Fibroblast of mammary gland (primary cell): ENCODE measurements at places on chromosomes 5 and 9.

DNA sequence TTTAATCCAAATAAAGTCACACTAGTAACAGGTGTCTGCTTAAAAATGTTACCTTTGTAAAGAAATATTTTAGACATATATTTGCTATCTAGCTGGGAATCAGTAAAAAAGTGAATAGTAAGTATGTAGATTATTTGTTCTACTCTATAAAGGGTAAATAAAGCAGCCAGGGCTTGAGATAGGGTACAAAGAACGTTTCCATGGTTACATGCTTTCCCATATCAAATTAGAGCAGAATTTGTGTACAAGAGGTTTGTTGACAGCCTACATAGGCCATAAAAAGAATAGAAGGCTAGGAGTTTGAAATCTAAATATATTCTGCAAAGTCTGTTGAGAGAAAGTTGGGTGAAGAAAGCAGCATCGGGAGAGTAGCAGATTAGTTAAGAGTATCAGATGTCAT is 160.9 kb upstream of the POU5F2 start:
- DNase-seq, result no peak

DNA sequence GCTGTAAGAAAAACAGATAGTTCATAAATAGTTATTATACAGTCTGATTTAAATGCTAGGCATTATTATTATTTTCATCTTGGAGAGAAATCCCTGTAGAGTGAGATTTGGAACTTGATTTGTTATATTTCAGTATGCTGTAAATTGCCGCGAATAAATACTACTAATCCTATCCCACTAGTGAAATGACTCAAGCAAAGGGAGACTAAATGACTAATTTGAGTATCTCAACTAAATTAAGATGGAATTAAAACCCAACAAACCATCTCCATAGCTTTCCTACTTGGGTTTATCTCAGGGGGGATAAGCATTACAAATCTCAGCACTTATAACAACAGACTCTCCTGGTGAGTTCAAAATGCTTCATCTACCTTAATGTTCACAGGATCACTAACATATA is 206.0 kb downstream of the MCTP1 start:
- DNase-seq, result no peak

- peak; percentile 84 for DNase-seq
Measured at GRCh38 chr9:71748280-71748743, 20.0 kb downstream of the CEMIP2 start.

DNA sequence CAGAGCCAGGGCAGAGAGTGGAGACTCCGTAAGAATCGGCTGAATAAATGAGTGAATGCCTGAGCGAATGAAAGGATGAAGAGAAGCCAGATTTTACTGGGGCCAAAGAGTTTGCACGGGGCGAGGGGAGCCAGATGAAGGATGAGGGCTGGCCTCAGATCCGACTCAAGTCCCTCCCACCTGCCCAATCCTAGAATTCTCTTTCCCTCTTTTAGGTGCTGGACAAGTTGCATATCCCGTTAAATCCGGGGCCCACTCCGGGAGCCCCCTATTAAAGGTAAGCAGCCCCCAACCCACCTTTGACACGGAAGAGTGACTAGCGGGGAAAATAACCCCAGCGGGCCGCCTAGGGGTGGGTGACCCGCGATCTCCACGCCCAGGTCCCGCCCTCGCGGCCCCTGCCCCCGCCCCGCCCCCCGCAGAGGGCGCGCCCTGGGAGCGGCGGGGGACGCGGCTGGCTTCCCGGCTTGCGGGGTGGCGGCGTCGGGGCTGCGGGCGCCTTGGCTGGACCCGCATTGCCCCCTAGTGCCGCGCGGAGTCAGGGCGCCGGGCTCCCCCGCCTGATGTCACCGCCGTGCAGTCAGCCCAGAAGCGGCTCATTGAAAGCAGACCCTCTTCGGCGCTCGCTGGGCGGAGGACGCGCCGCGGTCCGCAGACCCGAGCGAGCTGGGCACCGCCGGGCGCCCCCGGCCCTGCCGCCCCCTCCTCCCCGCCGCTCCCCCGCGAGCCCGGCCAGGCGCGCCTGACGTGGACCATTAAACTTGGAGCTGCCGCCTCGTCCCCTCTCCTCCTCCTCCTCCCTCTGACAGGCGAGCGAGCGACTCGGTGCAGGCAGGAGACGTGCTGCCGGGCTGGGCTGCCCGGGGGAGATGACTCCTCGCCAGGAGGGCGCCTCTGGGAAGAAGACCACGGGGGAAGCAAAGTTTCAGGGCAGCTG is at the start of gene ADRA1B:
Gene ADRA1B (plus strand): TSS at position 579 of the 937 bp plus-strand sequence. CDS start 424 bp downstream, outside the sequence.
- peak; percentile 50 for DNase-seq

GRCh38 chr5:179111267-179112207 is 51.4 kb downstream of the ZNF354C start:
- DNase-seq, result no peak

DNA sequence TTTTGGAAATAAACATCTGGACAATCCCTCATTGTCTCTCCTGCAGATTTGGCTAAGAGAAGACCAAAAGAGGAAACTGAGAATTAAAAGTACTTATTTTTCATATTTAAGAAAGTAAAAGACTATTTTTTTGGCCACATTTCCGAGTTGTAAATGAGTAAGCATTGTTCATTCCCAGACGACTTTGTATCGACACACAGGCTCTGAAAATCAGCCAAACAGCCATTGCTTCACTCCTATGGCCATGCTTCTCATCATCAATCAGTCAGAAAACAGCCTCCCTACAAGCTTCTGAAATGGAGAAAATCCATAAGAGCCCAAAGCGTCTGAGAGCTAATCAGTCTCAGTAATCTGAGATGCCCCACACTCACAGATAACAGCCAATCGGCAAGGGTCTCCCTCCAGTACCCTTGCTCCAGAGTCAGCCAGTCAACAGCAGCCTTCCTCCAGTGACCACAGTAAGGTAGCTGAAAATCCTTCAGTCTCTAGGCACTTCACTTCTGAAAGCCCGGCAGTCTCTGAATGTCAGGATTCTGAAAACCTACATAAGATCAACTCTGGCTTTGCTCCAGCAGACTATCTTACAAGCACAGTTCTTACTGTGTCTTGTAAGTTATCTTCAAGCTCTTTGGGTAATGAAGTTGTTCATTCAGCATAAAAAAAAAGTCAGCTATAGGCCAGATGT is 30.9 kb downstream of the CDO1 start:
- DNase-seq, result peak; percentile 55

- DNase-seq, result peak; percentile 89
Measured at GRCh38 chr9:129110740-129111527, at the start of the genes CRAT and PTPA. CRAT (minus strand) TSS chr9:129110793; CDS start chr9:129110509, 284 bp downstream. PTPA (plus strand) TSS chr9:129111415; CDS start chr9:129111601, 186 bp downstream.

GRCh38 chr5:169545762-169546161 is 37.8 kb upstream of the SPDL1 start:
- peak; percentile 70 for DNase-seq

DNA sequence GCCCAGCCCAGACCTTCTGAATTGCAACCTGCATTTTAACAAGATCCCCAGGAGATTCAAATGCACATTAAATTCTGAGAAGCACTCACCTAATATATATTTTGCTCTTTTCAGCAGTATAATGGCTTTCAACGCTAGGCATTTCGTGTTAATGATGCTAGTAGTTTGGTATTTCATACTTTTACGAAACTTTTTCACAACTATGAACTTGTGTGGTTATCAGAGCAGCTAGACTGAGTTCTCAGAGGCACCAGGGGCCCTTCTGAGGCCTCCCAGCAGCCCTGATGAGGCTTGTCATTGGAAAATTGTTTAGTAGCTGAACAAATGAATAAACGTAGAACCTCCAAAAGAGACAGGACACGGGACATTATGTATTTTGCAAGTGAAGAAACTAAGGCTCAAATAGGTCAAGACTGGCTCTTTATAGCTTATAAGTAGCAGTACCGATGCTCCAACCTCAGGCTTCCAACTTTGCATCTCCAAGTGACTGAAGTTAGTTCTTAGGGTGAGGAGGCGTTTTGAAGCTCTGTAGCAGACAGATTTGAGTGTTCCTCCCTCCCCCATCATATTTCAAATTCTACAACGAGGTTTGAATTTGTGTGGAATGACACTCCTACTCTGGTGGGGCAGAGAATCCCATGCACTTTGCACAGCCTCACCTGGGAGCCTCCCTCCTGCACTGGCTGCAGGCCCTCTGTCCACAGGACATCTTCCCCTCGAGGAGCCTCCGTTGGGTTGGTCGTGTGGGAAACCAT is 121.1 kb upstream of the SLC25A48 start:
- no peak for DNase-seq

GRCh38 chr5:1899201-1899600 is 16.5 kb upstream of the IRX4 start:
- DNase-seq, result no peak

DNA sequence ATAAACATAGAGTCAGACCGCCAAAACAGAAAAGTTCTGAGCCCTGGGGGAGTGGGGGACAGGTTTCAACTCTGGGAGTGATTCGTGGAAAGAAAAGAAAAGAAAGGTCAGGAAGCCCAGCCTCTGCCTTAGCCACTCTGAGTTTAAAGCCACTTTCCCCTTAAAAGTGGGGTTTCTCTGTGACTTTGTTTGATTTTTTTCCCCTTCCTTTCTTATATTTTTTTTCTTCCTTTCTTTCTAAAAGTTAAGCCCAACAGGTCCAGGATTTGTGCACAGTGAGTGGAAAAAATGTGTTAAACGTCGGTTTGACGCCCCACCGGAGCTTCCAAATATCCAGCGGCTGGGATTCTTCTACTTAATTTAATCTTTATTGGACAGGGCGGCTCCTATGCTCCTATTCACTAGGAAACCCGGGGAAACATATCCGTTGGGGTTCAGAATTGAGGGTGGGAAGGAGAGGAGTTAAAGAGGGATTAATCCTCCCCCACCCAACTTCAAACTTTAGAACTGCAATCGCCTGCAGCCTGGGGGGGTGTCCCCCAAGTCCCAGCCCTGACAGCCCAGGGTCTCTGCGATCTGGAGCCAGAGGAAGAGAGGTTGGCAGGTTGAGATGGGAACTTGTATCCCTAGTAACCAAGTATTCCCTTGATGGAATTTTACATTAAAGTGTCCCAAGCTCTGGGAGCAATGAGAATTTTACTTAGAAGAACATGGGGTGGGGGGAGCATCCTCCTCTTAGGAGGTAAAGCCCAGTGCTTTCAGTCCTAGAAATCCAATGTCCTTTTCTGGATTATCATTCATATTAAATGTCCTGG is 6.3 kb downstream of the NR2F1-AS1 start:
- DNase-seq, result no peak

- DNase-seq, result no peak
Measured at GRCh38 chr9:1913631-1914330, 101.4 kb upstream of the SMARCA2 start.

DNA sequence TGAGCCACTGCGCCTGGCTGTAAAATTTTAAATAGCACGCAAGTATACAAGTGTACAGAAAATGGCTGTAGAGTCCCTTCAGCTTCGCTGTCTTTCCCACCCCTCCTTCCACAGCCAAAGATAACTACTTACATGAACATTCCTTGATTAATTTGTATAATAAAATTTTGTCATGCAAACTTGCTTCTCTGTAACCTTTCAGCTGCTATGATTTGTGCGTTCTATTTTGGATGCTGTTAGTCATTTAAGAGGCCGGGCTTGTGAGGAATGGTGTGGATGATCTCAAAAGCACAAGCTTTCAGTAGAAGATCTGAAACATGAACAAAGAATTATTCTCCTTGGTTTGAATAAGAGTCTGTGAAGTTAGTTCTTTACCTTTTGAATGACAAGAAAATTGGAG is 115.0 kb upstream of the TLE1 start:
- peak; percentile 12 for DNase-seq

DNA sequence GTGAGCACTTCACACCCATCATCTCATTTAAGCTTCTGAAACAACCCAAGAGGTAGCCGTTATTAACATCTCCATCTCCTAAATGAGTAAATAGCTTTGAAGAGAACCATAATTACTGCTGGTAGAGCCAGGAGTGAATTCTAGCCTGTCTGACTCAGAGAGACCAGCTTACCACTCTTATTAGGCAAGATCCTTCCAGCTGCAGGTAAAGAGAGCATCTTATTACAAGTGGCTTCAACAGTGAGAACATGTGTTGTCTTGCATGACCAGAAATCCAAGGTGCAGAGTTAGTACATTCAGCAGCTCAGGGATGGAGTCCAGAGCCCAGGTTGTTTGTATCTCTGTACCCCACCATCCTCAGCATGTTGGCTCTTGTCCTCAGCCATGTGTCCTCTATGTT is 10.9 kb upstream of the AFAP1L1 start:
- no peak for DNase-seq

GRCh38 chr5:109876941-109877669 is 187.4 kb downstream of the MAN2A1 start:
- peak; percentile 92 for DNase-seq

DNA sequence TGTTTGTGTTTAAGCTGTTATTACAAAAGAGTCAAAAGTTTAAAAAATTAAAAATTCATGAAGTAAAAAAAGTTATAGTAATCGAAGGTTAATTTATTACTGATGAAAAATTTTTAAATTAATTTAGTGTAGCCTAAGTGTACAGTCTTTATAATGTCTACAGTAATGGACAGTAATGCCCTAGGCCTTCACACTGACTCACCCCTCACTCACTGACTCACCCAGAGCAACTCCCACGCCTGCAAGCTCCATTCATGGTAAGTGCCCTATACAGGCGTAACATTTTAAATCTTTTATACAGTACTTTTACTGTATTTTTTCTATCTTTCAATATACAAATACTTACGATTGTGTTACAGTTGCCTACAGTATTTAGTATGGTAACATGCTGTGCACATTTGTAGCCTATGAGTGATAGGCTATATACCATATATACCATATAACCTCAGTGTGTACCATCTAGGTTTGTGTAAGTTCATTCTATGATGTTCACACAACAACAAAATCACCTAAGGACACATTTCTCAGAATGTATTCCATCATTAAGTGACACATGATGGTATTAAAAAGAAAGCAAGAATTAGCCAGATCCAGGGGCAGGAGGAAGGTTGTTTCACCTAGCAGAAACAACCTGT is 40.1 kb downstream of the DCAF10 start:
- peak; percentile 82 for DNase-seq

- DNase-seq, result no peak
Measured at GRCh38 chr5:173857234-173857633, 30.9 kb upstream of the CPEB4 start.

- no peak for DNase-seq
Measured at GRCh38 chr5:149487672-149488071, 63.6 kb downstream of the CSNK1A1 start.

DNA sequence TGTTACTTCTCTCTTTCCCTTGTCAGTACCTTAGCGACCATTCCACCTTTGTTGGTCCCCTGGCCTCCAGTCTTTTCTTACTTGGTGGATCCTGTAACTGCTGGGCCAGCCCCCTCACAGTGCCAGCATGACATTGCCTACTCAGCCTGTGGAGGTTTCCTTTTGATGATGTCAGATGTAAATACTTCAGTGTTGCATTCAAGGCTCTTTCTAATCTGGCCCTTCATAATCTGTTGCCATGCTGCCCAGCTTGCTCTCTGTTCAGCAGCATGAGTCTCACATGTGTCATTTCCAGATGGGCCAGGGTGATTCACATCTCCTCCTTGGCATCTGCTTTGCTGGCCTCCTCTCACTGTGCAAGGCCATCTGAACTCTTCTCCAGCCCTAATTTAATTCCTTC is 57.1 kb downstream of the MAST4 start:
- DNase-seq, result peak; percentile 91

DNA sequence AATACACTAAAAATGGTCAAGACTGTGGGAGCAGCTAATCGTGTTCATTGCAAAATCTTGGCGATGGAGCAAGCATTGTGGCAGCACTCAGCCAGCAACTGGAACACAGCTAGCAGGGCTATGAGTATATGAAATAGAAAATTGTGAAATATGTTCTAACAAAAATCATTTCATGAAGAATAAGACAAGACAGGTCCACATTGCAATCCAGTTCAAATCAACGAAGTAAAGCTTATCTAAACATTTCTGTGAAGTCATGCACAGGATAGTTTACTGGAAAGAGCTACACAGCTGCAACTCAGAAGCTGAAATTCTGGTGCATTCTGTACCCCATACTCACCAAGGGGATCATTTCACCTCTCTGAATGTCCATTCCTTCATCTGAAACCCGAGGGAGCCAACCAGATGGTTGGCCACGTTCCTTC is 5.3 kb upstream of the NFIL3 start:
- DNase-seq, result peak; percentile 86

GRCh38 chr9:73775757-73776156 is 624.1 kb downstream of the ANXA1 start:
- peak; percentile 63 for DNase-seq
